ENCODE measurements at places on chromosomes 4 and X.
A peak's percentile ranks its signal among the peaks of the same experiment; 100 is the strongest.

DNA sequence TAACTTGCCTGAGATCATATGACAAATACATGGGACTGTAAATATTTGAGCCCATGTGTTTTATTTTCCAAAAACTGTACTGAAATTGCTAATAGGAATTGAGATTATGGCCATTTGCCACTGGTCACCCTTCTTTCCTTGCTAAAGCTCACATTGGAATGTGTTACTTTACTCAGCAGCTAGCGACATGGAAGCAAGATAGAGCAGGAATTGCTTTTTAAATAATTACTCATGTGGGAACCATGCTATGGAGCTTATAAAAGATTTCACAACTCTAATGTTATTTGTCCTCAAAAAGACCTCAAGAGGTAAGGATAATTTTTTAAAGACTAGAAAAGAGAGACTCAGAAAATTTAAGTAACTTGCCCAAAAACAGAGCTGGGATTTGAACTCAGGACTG lies 48.8 kb upstream of the AFAP1 start:
- DNase-seq, result no peak

DNA sequence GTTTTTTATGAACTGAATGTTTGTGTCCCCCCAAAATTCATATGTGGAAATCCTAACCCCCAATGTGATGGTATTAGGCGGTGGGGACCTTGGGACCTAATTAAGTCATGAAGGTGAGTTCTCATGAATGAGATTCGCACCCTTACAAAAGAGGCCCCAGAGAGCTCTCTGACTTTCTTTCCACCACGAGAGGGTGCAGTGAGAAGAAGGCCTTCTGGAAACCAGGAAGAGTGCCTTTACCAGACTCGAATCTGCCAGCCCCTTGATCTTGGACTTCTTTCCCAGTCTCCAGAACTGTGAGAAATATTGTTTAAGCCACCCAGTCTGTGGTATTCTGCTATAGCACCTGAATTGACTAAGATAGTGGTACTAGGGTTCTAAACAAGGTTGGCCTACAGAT lies 40.8 kb downstream of the STK26 start:
- DNase-seq, result no peak

GRCh38 chr4:76420762-76421581 lies at the start of gene CCDC158:
CCDC158 (minus strand) TSS chr4:76421141; CDS start chr4:76403207, 17,934 bp downstream.
- DNase-seq, result peak; percentile 24

- no peak for DNase-seq
These were observed 46.8 kb downstream of the GSTCD start for GRCh38 chr4:105755375-105755774.

DNA sequence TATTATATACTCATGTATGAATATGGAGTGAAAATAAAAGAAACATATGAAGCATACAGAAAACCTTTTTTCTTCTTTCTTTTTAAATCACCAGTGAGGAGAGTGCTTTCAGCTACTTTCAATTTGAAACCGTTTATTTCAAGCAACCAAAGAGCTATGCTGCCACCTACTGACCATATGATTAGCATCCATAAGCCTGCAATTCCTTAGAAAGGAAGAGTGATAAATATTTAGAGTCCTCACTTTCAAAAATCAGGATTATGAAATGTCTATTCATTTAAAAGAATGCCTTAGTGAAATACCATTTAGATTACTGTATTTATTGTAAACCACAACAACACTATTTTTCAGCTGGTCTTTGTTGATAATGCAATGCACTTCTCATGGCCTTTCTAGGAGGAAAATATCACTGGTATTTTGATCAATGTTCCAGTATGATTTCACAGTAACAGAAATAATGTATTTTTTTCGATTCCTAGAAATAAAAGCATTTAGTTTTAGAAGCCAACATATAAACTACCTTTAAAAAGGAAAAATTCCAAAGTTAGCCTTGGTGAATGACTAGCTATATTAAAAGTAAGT lies 667.6 kb downstream of the PCDH18 start:
- peak; percentile 89 for DNase-seq

DNA sequence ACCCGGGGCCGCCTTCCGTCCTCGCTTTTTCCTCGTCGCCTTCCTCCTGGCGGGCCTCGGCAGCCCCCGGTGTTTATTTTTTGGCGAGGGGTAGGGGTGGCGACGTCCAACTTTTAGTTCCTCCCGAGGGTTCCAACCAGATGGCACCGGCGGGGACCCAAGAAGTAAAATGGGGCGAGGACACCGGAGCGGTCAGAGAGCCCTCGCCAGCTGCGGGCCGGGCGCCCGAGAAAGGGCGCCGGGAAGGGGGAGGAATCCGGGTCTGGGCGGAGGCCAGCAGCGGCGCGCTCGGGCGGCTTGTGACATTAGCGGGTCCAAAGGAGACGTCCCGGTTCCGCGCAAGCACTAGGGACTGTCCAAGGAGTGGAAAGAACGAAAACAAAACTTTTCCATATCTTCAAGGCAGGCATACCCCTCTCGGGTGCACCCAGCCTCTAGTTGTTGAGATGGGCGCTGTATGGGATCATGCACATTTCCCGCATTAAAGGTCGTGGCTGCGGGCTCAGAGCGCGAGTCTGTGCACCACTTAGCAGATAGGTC lies 691 bp upstream of the USP46 start:
- DNase-seq, result peak; percentile 55

DNA sequence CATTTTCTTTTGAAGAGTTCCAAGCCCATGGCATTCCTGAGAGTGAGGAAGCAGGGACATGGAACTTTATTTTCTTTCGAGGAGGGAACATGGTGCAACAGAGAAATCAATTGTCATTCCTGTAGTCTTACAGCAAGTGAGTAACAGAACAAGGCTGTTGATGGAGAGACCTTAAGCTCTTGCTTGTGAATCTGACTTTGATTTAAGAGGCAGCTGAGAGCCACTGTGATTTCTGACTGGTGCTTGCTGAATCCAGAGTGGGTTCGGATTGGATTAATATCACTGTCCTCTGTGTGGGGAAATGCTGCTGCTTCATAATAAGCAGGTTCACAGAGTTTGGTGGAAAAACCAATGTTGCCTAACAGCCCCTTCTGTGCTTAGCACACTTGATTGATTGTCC lies 4.7 kb upstream of the ATP1B4 start:
- no peak for DNase-seq

- DNase-seq, result peak; percentile 54
These were observed 9.3 kb downstream of the LCORL start for GRCh38 chr4:18012134-18012806.

- DNase-seq, result peak; percentile 56
These were observed 56.8 kb downstream of the RXFP1 start for GRCh38 chr4:158578476-158578875.

DNA sequence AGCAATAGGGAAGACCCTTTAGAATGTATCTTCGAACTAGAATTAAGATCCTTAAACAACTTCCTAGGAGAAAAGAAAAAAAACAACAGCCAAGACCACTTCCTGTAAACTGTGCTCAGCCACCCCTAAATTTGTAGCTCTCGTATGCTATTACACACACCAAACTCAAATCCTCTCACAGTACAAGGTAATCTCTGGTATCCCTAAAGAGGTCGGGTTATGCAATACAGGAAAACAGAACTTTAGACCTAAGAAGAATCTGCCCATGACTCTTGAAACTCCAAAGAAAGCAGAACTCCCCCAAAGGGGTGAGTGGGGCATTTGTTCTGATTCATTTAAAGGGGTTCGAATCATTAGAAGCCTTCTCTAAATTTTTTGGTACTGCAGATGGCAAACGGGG lies 170.9 kb upstream of the CASK start:
- peak; percentile 0 for DNase-seq

GRCh38 chrX:106220177-106220576 lies 52.1 kb downstream of the PWWP3B start:
- no peak for DNase-seq

- DNase-seq, result no peak
These were observed 19.4 kb downstream of the SEPTIN11 start for GRCh38 chr4:76968937-76969336.

DNA sequence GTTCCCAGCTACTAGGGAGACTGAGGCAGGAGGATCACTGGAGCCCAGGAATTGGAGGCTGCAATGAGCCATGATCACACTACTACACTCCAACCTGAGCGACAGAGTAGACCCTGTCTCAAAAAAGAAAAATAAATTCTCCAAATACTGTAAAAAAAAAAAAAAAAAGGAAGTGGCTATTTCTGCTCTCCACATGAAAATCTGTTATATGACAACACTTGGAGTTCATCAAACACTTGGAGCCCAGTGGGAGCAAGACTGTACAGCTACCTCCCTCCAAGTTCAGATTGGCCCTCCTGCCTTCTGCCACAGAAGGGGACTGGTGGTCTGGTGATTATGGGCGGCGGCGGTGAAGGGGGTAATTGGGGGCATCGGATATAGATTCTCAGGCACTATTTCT lies 9.0 kb upstream of the CLDN34 start:
- DNase-seq, result no peak

- peak; percentile 74 for DNase-seq
These were observed 17.1 kb upstream of the PAGE2B start for GRCh38 chrX:55057675-55058249.

GRCh38 chr4:10803713-10804343 lies 119.3 kb upstream of the CLNK start:
- DNase-seq, result no peak

- DNase-seq, result no peak
These were observed 248.4 kb upstream of the TTC29 start for GRCh38 chr4:147194114-147194513.

DNA sequence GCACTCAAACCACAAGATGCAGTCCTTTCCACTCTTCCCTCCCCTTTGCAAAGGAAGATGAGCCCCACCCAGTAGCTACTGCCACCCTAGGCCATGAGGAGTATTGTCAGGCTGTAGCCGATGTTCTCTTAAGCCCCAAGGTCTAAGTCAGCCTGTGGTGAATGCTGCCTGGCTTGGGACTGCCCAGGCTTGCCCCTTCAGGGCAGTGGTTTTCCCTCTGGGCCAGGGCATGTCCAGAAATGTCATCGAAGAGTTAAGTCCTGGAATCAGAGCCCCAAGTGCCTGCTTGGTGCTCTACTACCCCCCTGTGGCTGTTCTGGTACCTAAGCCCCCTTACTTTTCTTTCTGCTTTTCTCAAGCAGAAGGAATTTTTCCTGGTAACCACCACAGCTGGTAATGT lies 11.8 kb upstream of the PGK1 start:
- peak; percentile 61 for DNase-seq

- no peak for DNase-seq
These were observed 418.6 kb upstream of the DIPK2B start for GRCh38 chrX:45619290-45619689.

DNA sequence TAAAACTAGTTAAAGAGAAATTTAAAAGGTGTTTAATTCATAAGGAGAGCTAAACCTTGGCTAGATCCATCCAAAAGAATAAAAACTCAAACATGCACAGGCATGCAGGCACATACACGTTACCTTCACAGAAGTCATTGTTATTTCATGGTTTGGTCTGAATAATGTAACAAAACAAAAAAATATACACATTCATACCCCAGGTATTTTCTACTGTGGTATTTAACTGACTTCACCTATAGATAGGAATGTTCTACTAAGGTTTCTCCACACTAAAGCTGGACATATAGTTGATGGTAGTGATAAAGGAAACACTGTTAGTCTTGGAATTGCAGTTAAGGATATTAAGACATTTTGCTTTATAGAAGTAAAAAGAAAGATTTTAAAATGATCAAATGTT lies 283.6 kb upstream of the PCDH10 start:
- DNase-seq, result no peak

DNA sequence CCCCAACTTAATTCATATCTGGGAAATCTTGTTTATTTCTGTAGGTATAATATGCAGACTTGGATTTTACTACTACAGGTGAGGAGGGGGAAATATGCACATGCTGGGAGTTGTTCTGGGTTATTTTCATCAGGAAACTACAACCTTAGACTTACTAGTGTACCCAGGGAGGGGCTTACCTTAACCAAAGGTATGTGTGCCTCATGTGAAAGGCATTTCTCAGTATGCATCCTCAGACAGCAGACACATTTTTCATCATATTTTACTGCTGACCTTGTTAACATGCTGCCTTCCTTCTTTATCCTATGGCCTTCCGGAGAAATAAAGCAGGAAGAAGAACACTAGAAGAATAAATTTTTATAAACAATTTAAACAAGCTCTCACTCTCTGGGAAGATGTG lies 214.9 kb downstream of the SPANXN4 start:
- no peak for DNase-seq

DNA sequence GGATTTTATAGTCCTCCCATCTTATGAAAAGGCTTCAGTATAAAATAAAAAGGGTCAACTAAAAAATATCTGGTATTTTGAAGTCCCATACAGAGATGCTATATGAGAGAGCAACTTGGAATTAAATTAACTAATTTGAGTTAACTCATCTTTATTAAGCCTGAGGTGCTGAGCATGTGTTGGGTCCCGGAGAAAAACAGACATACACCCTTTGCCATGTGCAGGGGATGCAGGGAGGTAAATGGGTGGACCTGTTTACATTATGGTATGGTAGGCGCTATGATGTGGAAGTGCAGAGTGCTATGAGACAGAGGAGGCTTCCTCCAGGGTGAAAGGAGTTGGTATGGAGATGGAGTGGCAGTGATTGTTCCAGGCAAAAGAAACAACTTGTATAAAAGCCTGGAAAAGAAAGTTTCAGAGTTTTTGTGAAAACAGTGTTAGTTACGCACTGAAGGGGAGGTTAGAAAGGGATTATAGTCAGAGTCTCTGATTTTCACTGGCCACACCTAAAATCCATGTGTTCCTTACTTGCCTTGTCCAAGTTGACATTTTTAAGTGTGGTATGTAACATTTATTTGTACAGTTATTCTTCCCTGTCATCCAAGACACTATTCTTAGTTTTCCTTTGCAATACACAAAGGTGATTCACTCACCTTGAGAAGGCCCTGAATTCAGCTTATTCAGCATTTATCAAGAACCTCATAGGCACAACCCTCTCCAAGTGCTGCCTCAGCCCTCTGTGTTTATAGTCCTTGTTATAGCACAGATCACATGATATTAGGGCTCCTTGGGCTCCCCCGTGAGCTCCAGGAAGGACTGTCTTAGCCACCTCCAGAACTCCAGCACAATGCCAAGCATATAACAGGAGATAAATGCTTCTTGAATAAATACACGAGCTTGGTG lies 152.0 kb downstream of the RASL11B start:
- no peak for DNase-seq

- peak; percentile 74 for DNase-seq
These were observed 855 bp downstream of the KLF3 start for GRCh38 chr4:38664706-38665401.

- DNase-seq, result no peak
These were observed 22.2 kb downstream of the CEP44 start for GRCh38 chr4:174305961-174306360.

- peak; percentile 57 for DNase-seq
These were observed 41.3 kb downstream of the DOCK11 start for GRCh38 chrX:118536687-118537461.

GRCh38 chr4:1674682-1675081 lies 9.4 kb downstream of the FAM53A start:
- DNase-seq, result no peak

DNA sequence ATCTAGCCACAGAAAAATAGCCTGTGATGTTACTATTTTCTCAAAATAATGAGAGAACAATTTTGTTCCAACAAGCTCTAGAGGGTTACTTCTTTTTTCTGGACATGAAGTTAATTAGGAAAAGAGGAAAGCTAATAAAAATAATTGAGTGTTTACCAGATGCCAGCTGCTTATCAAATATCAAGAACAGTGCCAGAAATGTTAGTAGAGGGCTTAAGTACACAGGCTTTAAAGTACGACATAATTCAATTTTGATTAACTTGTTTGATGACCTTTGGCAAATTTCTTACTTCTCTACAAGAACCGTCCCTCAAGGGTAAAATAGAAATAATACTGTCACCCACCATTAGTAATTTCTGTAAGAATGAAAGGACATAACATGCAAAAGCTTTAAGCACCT lies 977.0 kb downstream of the FSTL5 start:
- DNase-seq, result no peak

Measured in hematopoietic multipotent progenitor cell treated with erythropoietin and hydrocortisone succinate and interleukin-3 and kit ligand, for 6 days (in vitro differentiated cells).